ENCODE measurements at places on chromosomes 11 and 22. TPM values are rescaled to one million over a fixed set of nuclear protein-coding genes. Genes with fewer than 3 reads are reported as not detected.

DNA sequence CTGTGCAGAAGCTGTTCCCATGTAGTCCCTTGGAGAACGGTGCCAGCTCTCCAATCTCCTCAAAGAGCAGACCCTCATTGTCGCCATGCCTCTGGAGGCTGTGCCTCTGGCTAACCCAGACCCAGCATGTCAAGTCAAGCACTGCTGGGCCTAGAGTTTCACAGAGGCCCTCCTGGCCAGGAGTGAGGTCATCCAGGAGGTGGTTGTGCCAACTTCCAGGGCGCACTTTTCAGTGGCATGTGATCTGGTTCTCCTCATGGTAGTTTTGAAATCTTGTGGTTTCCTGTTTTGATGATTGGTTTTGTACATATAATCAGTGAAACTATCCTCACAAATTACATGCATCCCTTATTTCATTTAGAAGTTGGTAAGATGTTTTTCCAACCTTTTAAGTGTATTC is 78.9 kb downstream of the PPFIBP2 start:
- no peak for DNase-seq

The KDM4E gene
- not detected for total RNA-seq

GRCh38 chr11:14858404-14858803 is 33.6 kb downstream of the CYP2R1 start:
- no peak for DNase-seq

DNA sequence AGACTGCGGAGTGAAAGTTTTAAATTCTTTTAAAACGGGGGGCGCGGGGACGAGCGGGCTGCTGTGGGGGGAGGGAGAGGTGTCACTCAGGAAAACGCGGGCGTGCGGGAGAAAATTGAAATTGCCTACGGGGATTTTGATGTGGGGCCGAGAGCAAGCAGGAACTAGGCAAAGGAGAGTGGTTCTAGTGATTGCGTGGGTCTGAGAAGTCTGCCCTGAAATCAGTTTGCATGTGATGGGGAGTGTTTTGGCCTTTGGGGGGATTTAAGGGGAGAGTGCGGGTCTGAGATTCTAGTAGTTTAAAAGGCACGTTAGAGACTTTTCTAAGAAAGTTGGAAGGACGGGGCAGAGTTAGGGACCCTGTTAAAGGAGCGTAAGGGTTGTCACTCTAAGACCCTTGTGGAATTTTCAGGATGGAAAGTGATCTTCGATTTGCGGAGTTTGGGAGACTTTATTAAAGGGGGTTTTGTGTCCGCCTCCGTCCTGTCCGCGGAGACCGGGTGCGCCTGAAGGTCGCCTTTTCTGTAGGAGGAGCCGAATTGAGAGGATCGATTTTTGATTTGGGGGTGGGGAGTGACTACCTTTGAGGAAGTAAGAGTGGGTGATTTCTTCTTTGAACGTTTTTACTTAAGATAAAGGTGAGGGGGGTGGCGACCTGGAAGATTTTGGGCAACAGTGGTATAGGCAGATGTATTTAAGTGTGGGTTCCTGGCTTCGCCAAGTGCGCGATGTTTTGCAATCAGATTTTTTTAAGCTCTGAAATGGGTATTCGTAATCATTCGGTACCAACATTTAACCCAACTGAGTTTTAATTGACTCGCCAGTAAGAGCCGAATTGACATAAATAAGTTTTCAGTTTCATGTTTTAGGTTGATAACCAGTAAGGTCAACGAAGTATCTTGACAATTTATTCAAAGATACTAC is 1.1 kb downstream of the EED start:
- no peak for DNase-seq

GRCh38 chr11:111229604-111230003 is 15.9 kb upstream of the POU2AF2 start:
- DNase-seq, result no peak

- DNase-seq, result no peak
These were observed 11.0 kb downstream of the IL17REL start for GRCh38 chr22:50001388-50002231.

GRCh38 chr22:34319346-34319745 is 399.1 kb upstream of the LARGE1 start:
- DNase-seq, result no peak

- no peak for DNase-seq
These were observed 66.3 kb downstream of the PAK1 start for GRCh38 chr11:77407613-77408012.

The CYP2R1 gene
- 11.1 TPM for total RNA-seq

The SEZ6L gene
- not detected for total RNA-seq

GRCh38 chr11:66183494-66184048 is 84.9 kb upstream of the RAB1B start:
- DNase-seq, result no peak

DNA sequence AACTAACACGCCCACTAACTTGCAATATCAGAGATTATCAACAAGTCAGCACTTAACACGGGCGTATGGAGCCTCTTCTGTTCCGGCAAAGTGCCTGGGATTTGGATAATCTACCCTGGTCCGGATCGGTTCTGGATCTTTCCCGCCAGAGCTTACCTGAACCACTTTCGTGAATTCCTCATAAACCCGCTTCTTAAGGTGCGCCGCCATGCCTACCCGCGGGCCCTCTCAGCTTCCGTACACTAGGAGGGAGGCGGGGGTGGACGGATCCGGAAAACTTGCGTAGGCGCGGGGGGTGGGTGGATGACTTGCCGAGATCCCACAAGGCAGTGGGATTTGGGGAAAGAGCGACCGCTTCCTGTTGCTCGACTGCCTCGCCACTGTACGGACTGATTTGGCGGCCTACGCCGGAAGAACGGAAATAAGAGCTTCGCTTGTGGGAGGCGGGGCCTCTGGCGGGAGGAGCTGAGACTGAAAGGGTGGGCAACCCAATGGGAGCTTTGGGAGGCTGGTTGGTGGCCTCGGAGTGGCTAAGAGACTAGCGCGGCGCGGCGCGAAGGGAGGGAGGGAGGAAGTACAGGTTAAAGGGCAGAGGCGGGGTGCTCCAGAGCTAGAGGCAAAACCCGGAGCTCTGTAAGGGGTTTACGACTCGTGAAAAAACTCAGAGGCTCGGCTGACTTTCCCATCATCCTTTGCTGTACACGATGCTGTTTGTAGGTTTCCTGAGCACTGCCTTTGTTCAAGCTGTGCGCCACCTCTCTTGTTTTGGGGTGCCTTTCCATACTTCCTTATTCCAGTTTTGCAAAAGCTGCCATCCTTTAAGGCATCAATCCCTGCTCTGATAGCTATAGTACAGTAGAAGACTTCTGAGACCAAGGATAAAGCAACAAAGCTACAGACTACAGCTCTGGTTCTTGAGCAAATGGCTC is at the start of gene INTS4:
Gene INTS4, minus strand, starts transcription at position 235 of the 929 bp plus-strand sequence. Its CDS starts 25 bp downstream, at position 210.
- peak; percentile 99 for DNase-seq

DNA sequence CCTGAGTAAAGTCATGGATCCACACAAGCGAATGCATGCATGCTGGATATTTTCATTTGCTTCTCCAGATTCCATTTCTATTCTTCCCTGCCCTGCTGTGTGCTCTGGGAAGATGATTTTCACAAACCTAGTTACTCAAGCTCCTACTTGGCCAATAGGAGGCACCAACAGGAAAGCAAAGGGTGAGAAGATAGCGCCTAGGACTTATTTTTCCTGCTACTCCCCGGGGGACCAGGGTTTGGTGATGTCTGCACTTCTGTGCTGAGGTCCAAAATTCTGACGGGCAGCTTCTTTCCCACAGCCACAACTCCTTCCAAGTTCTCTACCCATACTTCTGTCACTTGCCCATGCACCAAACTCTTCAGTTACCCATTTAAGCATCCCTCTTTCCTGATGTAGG is 509.3 kb upstream of the TENM4 start:
- DNase-seq, result no peak

GRCh38 chr22:27647540-27647939 is 154.0 kb downstream of the MN1 start:
- no peak for DNase-seq

The CAVIN3 gene
- total RNA-seq, result 0.78 TPM

- no peak for DNase-seq
These were observed 3.1 kb downstream of the TP53AIP1 start for GRCh38 chr11:128939591-128939990.

DNA sequence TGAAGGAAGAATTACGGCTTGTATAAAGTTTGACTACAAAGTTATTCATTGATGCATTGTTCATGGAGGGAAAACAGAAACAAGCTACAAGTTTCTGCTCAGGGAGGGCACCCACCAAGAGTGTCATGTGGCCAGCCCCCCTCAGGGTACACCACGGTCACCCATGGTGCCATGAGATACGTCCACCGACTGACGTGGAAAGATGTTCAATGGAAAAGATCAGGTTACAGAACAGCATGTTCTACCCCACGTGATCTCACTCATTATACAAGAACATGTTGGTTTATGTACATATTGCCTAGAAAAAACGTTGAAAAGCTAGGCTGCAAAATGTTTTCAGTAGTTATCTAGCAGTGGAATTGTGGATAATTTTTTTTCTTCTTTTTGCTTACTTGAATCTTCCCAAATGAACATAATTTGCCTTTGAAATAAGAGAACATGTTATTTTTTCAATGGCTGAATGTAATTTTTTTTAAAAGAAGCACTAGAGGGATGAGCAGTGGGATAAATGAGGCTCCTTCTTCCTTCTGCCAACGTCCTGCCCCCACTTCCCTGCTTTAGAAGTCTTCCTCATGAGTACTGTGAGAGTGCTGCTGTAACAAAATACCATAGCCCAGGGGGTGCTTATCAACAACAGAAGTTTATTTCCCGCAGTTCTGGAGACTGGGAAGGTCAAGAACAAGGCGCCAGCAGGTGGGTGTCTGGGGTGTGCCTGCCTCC is 22.5 kb downstream of the RCN1 start:
- no peak for DNase-seq

- no peak for DNase-seq
These were observed 22.2 kb downstream of the PTDSS2 start for GRCh38 chr11:472272-472671.

The GGTLC2 gene
- total RNA-seq, result not detected

DNA sequence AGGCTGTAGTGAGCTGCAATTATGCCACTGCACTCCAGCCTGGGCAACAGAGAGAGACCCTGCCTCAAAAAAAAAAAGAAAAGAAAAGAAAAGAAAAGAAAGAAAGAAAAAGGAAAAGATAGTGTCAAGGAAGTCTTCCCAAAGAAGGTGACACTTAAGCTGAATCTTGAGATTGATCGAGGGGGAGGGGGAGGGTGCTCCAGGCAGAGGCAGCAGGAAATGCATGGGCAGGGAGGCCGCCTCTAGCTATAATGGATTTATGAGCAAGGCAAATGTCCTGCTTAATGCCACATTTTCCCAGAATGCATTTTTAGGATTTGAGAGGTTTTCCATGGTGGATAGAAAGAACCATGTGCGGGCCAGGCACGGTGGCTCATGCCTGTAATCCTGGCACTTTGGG is 13.8 kb upstream of the DDB2 start:
- DNase-seq, result no peak

The APOL4 gene
- 1.5 TPM for total RNA-seq

- DNase-seq, result no peak
These were observed 49.4 kb downstream of the RRAS2 start for GRCh38 chr11:14309425-14310192.

The CRYBB3 gene
- not detected for total RNA-seq

DNA sequence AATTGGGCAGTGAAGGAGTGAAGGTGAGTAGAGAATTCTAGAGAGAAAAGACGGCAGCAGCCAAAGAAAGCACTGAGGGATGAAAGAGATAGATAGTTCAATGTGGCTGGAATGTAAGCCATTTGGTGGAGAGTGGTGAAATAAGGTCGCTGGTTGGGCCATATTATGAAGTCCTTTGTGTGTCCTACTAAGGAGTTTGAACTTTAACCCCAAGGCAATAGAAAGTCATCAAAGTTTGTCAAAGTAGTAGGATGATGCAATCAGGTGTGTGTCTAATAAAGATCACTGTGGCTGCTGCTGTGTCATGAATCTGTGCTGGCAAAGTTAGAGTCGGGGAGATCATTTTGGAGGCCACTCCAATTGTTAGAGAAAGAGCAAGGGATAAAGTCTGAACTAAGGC is 18.7 kb downstream of the RNF121 start:
- no peak for DNase-seq

GRCh38 chr11:112377946-112378345 is 117.3 kb upstream of the PLET1 start:
- no peak for DNase-seq

The YDJC gene
- total RNA-seq, result 43.1 TPM

The OR52I1 gene
- total RNA-seq, result not detected

Data from natural killer cell treated with Interleukin-12 subunit alpha and Interleukin-12 subunit beta and Interleukin-15 and Interleukin-18, amount 100 ng/mL, for 72 hours (primary cell).